NCI-H2171 (cell line): ENCODE measurements at places on chromosomes 1 and 21.

GRCh38 chr1:155499263-155499662 lies 63.3 kb downstream of the ASH1L start:
- DNase-seq, result no peak

GRCh38 chr1:37497832-37498231 lies 16.7 kb downstream of the MEAF6 start:
- peak; percentile 63 for DNase-seq

GRCh38 chr1:63779338-63780211 lies 5.8 kb downstream of the ROR1 start:
- DNase-seq, result no peak

DNA sequence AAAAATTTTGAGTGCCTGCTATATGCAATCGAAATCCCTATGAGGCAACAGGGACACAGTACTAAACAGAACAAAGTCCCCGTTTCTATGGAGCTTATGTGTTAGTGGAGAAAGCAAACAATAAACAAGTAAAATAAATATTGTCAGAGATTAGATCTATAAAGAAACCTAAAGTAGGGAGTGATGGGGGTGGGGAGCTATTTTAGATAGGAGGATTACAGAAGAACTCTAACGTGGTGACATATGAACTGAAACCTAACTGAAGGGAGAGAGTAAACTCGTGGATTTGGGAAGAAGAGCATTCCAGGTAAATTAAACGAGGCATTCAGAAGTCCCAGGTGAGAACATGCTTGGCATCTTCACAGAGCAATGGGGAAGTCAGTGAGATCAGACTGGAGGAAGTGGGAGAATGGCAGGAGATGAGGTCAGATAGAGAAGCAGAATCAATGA lies 154.5 kb downstream of the DENND1B start:
- no peak for DNase-seq

- DNase-seq, result no peak
Observed at GRCh38 chr1:100461222-100461621, 76.7 kb upstream of the GPR88 start.
